CD8-positive, alpha-beta memory T cell (primary cell): ENCODE measurements at places on chromosomes 16 and 17.

DNA sequence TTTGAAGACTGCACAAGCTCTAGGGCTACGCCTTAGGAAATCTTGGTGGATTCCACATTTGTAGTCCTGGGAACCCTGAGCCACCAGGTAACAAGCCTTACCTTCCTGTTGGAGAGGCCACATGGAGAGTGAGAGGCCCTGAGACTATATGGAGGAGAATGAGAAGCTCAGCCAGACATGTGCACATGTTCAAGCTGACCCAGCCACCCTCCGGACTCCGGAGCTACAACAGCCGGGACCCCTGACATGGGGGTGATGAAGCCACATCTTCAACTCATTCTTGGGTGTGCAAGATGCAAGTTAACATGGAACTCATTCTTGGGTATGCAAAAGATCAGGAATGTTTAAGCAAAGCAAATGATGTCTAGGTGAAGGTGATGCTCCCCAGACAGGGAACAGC lies 62.7 kb downstream of the GNA13 start:
- DNase-seq = no peak

GRCh38 chr17:38717139-38717745 lies 12.2 kb downstream of the MLLT6 start:
- no peak for DNase-seq

DNA sequence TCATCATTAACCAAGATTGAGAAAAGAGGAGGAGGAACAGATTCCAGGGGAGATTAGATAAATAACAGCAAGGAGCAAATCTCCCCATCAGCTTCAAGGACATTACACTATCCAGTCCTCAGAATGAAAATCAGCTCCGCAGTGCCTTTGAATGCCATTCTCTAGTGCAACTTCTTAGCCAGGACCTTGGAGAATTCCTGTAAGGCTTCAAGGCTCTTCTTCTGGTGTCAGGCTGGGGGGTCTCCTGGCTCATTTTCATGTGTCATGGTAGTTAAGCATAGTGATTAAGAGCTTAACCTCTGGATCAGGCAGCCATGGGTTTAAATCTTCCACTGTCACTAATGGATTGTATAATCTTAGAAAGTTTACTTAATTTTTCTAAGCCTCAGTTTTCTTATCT lies 137.3 kb upstream of the CCL2 start:
- DNase-seq = no peak

DNA sequence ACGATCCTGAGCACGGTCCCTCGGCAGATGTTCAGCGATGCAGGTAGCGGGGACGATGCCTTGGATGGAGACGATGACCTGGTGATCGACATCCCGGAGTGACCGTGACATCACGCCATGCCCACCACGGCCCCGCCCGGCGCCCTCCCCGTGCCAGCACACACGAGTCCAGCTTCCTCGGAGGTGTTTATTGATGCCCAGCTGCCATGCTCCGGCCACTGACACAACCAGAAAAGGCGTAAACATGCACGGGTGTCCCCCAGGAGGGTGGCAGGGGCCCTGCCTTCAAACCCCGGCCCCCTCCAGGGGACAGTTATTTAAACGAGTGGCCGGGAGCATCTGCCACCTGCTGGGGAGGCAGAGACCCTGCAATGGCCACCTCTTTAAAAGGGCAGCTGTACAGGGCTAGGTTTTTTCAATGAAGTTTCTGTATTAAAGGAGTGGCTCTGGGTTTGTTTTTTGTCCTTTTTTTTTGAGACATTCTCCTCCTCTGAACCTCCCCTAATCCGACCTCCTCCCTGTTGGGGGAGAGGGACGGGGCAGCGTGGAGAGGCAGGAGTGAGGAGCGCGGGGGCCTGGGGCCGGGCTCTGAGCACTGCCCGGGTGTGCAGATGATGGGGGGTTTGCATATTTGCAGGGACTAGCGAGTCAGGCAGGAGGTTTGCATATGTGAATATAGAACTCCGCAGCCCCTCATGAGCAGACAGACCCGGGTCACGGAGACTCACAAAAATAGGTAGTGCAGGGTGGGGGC lies 5.3 kb downstream of the DOC2A start:
- no peak for DNase-seq

- no peak for DNase-seq
Measured at GRCh38 chr16:67477960-67478554, 2.9 kb downstream of the ATP6V0D1 start.
